ENCODE measurements at places on chromosomes 1 and 21.
A peak's percentile ranks its signal among the peaks of the same experiment; 100 is the strongest.

GRCh38 chr1:5596651-5597050 lies 395.6 kb downstream of the NPHP4 start:
- DNase-seq, result no peak

DNA sequence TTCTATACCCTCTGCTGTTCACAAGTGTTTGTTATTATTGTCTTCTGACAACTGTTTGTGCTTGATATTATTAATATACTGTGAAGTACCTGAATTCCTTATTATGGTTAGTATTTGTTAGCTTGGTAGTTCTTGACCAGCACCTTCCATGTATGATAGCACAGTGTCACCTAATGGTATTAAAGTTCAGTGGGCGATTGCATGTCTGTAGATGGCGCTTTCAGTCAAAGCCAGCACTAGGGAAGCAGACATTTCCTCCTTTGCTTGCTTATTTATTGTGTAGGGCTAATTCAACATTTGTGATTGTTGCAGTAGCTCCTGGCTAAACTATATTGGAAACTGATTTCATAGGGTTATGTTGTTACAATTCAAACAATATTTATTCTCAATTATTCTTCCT lies 218.0 kb downstream of the ZP4 start:
- DNase-seq, result no peak

GRCh38 chr21:29928537-29928936 lies 11.3 kb downstream of the GRIK1 start:
- DNase-seq, result no peak

DNA sequence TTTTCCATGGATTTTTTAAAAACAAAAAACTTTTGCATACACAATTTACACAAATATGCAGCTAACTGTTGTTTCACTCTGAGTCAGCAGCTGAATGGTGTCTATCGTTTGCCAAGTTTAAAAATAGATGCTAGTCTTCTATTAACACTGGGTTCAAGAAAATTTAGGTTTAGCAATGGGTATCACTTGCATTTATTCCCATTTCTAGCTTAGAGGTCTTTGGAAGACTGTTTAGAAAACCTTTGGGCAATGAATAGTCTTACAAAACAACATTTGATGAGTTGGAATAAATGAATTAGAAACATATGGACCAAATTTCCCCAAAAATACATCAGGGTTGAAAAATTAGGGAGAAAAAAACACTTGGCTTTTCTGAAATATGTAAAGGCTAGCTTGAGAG lies 165.8 kb downstream of the LYPLAL1 start:
- no peak for DNase-seq

GRCh38 chr1:205335692-205336091 lies 14.1 kb upstream of the NUAK2 start:
- DNase-seq, result peak; percentile 89

- peak; percentile 79 for DNase-seq
Observed at GRCh38 chr1:179809506-179810366, 66.6 kb downstream of the FAM163A start.

DNA sequence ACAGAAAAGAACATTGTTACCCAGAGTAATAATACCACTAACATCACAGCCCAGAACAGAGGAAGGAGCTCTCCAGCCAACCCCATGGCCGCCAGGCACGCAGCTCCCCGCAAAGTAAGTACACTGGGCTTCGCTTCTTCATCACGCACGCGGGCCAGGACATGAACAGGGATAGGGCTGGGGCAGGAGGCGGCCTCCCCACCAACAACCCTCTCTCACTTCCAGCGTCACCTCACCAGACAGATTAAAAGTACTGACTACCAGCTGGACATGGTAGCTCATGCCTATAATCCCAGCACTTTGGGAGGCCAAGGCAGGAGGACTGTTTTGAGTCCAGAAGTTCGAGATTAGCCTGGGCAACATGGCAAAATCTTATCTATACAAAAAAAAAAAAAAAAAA lies 78.3 kb downstream of the NPHP4 start:
- DNase-seq, result no peak

- DNase-seq, result no peak
Observed at GRCh38 chr1:22376976-22377375, 74.7 kb upstream of the ZBTB40 start.

DNA sequence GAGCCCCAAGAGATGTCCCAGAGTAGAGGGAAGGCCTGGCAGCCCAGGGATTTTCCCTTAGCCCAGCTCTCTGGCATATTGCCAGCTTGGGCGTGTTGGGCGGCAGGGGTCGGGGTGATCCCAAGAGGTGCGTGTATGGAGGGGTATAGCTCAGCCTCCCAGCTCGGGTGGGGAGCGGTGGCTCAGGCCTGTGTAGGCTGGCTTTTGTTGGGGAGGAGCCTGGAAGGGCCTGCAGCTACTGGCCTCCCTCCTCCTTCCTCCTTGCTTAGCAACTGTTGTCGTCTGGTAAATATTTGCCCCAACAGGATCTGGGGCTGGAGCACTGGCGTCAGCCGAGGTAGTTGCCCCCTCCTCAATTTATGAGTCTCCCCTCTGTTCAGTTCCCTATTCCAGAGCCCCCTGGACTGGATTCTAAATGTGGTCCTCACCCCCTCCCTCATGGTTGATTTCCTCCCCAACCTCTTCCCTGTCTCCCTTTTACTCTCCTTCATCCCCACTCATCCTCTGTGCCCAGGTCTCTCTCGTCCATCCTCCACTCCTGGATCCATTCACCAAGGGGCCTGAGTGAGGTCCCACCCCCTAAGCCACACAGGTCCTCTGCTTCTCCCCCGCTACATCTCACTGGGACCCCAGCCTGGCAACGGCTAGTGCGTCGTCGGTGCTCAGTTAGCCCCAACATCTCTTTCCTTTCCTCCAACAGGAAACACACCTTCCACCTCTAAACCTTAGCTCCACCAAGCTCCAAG lies 10.3 kb upstream of the LMNA start:
- peak; percentile 45 for DNase-seq

DNA sequence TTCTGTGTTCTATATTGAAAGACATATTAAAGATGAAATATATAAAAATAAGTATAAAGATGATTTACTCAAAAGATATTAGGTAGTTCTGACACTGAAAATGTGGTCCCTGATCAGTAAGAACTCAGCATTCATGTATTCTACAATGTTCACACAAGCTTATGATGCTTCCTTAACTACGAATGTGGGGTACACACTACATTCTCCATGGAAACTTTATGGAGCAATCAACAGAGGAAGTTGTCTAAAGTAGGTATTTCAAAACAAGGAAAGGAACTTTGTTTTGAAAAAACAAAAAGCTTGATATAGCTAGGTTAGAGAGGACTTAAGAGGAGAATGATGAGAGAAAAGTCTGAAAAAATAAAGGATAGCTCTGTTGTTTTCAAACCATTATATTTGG lies 119.7 kb upstream of the RGS18 start:
- no peak for DNase-seq

GRCh38 chr1:234541286-234541975 lies 62.5 kb upstream of the TARBP1 start:
- no peak for DNase-seq

- no peak for DNase-seq
Observed at GRCh38 chr1:61094677-61095469, 12.5 kb downstream of the NFIA start.

GRCh38 chr1:235923466-235924021 lies 56.8 kb upstream of the LYST start:
- peak; percentile 41 for DNase-seq

- no peak for DNase-seq
Observed at GRCh38 chr21:26941421-26941820, 25.5 kb downstream of the ADAMTS5 start.

DNA sequence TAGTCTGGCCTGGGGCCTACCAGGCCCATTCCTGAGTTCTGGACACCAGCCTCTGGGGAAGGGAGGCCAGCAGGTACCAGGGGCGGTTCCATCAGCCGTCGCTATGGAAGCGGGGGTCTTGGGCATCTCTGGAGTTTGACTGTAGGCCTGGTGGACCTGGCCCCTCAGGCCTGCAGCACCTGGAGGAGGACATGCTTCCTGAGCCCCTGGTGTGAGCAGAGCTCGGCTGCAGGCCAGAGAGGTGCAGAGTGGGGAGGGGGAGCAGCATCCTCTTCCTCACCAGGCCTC lies 7.8 kb downstream of the MYBPH start:
- DNase-seq, result no peak

- peak; percentile 88 for DNase-seq
Observed at GRCh38 chr21:41361786-41362604, at the start of gene MX2. TSS of gene MX2 (plus strand) at chr21:41362027. CDS start at chr21:41376907, 14,880 bp downstream.

DNA sequence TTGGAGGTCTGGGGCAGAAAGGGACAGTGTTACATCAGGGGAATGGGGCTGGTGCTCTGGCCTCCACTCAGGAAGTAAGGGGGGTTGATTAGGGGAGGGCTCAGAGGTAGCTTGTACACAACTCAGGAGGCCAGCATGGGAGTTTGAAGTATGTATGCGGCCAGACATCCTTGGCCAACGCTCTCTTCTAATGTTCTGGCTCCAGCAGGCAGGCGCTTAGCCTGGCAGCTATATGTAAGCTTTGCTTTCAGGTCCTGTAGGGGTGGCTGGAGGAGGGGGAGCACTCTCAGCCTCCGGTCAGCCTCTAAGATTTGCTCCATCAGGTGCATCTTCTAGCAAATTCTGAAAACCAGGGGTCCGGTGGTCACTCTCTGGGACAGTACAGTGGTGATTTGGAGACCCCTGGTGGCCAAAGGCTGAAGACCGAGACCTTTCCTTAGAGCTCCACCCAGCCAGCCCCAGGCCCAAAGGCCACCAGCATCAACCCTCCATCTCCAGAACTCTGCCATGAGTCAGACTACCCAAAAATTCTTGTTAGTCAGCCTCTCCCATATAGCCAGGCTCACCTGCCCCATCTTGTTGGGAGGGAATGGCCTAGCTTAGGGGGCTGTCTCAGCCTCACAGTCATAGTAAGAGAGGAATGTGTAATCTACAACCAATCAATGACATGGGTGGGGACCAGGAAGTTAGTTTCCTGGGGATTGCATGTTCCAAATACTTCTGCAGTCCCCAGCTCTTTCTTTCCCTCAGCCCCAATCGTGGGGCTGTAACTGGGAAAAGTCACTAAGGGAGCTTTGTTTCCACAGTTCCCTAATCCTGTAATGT lies 9.7 kb upstream of the COL8A2 start:
- peak; percentile 53 for DNase-seq

DNA sequence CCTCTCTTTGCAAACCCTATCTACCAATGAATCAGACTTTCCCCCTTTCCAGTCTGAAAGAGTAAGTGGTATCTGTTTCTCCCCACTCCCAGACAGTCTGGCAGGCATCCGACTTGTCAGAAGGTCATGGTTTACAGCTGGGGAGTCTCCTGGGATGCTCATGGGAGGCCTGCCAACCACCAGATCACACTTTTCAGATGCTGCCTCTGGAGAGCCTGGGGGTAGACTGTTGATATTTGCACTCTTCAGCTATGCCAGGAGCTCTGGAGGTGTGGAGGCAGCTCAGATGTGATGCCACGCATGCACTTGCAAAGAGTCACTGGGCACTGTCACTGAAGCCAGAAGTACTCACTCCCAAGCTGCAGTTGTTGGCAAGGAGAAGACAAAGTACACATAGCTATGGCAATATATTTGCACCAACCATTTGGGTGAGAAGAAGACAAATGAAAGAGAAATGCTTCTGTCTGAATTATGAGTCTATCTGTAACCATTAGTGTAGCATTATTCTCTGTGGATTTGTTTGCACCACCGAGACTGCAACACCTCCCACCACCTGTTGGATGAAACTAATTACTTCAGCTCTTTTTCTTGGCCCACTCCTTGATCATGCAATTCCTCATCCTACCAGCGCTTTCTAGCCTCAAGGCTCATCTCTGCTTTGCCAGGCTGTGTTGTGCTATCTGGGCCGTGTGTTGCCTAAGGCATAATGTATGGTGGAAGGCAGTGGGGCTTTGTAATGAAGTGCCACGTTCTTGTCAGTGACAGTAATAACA lies 133.0 kb upstream of the SPAG17 start:
- DNase-seq, result no peak

DNA sequence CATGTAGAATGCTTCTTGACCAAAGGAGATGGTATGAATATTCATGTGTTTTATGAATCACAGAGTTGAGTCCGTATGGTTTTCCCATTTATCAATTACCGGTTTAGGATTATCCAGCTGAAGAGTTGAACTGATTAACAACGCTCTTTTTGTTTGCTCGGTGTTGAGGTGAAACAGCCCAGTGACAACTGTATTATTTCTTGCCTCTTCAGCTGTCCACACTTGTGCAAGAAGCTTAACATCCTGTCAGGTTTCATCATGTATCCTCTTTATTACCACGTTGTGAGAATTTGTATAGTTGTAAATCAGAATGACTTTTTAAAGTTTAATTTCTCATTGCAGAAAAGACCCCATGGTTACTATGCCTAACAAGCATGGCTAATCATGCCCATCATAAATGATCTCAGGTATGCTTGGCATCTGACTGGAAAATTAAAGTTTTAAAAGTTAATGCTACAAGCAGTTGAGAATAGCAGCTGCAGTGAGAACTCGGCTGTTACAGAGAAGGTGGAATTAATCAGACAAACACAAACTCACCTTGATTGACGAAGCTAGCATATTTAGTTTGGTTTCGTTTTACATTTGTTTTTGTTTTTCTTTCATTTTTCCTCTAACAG lies 563.2 kb upstream of the ADGRL2 start:
- no peak for DNase-seq

- no peak for DNase-seq
Observed at GRCh38 chr21:36575306-36575705, 95.4 kb upstream of the CLDN14 start.

- no peak for DNase-seq
Observed at GRCh38 chr21:28421716-28422524, 570.8 kb downstream of the LTN1 start.

DNA sequence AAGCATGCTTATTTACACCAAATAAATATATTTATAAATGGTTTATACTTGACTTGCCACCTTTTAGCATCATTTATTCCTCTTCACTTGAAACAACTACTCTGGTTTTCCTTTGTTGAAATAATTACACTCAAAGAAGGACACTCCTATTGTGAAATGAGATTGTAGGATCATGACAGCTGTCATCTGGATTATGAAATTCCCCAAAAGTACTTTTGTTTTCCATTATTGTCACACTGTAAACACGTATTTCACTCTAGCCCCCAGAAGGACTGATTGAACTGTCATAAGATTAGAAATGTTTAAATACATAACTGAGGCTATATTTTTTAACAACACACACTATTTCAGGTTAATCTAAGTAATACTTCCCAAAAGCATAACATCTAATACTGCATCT lies 593.8 kb downstream of the LRRIQ3 start:
- no peak for DNase-seq

DNA sequence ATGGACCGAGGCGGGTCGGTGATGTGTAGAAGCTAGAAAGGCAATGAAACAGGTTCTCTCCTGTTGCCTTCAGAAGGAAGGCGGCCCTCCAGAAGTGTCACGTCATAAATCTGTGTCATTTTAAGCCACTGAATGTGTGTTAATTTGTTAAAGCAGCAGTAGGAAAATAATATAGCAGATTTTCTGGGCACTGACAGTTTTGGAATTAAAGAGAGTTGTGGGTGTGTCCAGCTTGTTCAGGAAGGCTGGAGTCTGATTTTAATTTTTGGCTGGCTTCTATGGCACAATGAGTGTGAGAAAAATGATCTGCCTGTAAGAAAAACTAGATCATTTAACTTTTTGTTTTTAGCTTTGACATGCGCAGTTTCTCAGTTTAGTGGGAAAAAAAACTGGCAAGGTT lies 177.3 kb downstream of the EDEM3 start:
- DNase-seq, result no peak

Data from CD4-positive, alpha-beta T cell treated with Interleukin-6 for 4 hours (primary cell).